ENCODE measurements at places on chromosomes 3 and 15.

- DNase-seq: no peak
Observed at GRCh38 chr15:82043130-82043673, 2.6 kb downstream of the MEX3B start.

DNA sequence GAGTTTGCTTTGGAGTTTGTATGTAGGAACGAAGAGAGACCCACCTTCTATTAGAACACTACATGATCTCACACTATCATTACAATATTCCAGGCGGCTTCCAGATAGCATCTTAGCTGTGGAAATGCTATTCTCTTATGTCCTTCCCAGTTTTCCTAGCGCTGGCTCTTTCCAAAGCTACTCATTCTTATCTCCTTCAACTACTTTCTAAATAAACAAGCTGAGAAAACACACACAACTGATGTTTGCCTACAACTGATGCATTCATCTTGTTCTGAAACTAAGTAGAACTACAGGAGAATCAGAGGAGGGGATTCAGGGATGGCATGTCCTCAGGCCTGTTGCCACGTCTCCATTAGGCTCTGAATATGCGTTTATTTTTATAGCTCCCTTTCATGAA, 108.9 kb downstream of the GREM1 start:
- peak; percentile 25 for DNase-seq

- DNase-seq: no peak
Observed at GRCh38 chr15:42231088-42231487, 23.0 kb upstream of the VPS39 start.

GRCh38 chr3:108295421-108296175, 750 bp upstream of the HHLA2 start:
- no peak for DNase-seq

DNA sequence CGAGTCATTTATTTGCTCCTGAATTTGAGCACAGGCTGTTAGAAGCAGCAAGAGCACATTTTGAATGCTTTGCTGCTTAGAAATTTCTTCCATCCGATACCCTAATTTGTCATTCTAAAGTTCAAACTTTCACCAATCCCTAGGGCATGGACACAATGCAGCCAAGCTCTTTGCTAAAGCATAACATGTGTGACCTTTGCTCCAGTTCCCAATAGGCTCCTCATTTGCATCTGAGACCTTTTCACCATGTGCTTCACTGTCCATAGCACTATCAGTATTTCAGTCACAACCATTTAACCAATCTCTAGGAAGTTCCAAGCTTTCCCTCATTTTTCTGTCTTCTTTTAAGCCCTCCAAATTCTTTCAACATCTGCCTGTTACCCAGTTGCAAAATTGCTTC, 1333.1 kb downstream of the SI start:
- no peak for DNase-seq

- no peak for DNase-seq
Observed at GRCh38 chr15:35108453-35108852, 23.4 kb upstream of the NANOGP8 start.

DNA sequence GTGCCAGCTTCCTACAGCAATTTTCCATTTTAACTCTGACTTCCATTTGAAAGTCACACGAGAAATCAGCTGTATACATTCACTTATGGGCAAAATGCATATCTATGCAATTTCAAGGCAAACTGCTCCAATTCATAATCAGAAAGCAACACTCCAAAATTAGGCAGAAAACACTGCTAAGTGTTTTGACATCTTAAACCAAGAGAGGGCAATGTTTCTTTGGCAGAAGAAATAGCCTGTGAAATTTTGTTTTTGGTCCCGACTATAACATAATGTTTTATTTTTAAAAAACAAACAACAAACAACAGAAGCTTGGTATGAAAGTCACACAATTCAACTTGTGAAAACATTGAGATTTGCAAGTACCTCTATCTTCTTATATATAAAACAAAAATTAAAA, 42.6 kb downstream of the GOLIM4 start:
- no peak for DNase-seq

DNA sequence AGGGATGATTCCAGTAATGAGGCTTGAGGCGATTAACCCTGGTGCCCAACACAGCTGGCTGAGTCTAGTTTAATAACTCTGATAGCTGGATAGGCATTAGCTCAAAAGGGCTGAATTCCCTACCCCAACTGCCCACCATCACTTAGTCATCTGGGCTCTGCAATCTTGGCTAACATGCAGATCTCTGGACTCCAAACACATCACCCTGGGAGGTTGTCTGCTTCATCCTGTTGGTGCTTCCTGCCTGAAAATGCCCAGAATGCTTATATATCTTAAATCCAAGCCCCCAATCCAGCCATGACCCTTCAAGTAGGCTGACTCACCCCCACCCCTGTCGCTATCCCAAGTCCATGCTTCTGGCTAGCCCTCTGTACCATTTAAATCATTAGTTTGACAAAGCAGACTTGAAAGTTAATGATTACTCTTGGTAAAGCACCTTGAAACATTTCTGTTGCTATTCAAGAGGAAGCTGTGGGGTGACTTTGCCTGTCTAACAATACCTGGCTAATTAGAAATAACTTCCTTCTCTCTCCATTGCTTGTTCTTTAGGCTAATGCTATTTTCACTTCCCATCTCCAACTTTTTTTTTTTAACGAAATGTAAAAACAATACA, 107.0 kb upstream of the RORA start:
- DNase-seq: no peak

GRCh38 chr3:195771646-195772300, 40.0 kb downstream of the MUC4 start:
- no peak for DNase-seq
